ENCODE measurements at places on chromosomes 4 and X. TPM values are rescaled to one million over a fixed set of nuclear protein-coding genes. Genes with fewer than 3 reads are reported as not detected.

- DNase-seq: no peak
Measured at GRCh38 chrX:105725228-105725627, 97.1 kb upstream of the NRK start.

- no peak for DNase-seq
Measured at GRCh38 chr4:185600801-185601434, 65.6 kb upstream of the PDLIM3 start.

DNA sequence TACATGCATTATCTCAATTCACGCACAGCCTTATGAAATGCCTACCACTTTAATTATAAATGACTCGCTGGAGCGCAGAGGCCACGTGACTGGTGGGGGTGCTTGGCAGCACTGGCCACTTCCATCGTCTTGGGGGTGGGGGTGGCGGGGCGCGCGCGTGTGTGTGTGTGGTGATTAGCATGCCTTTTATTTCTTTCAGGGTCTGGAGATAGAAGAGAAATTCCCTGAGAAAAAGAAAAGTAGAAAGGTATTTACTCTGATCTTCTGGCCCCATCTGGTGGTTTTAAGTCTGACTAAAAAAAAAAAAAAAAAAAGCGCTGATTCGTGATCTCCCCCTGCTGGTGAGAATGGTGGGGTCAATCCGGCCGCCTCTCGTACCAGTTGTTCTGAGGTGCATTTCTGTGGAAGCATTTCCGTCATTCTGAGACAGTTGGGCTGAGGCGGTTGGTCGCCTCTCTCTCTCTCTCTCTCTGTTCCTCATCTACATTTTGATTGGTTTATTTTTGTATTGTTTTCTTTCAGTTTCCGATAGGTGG, at the start of gene CCNB3:
Gene CCNB3 (plus strand): TSS at position 402 of the 536 bp plus-strand sequence. CDS start 80,399 bp downstream, outside the sequence.
- DNase-seq: peak; percentile 81

GRCh38 chr4:153655928-153656327, 28.2 kb upstream of the TLR2 start:
- no peak for DNase-seq

DNA sequence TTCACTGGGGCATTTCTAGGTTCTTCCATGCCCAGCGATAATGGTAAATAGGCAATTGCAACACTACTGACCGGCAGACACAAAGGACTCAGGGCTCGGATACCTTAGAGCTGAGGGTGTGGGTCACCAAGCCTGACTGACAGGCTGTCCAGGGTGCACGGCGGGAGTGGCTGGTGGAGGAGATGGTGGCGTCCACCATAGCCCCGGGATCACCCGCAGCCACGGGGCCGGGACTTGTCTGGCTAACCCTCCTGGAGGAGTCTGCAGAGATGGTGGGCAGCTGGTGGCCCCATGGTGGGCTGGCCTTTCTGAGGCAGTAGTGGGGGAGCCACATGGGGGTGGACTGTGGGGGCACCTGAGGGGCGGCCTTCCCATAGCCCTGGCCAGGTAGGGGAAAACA, 11.7 kb upstream of the ABLIM2 start:
- no peak for DNase-seq

DNA sequence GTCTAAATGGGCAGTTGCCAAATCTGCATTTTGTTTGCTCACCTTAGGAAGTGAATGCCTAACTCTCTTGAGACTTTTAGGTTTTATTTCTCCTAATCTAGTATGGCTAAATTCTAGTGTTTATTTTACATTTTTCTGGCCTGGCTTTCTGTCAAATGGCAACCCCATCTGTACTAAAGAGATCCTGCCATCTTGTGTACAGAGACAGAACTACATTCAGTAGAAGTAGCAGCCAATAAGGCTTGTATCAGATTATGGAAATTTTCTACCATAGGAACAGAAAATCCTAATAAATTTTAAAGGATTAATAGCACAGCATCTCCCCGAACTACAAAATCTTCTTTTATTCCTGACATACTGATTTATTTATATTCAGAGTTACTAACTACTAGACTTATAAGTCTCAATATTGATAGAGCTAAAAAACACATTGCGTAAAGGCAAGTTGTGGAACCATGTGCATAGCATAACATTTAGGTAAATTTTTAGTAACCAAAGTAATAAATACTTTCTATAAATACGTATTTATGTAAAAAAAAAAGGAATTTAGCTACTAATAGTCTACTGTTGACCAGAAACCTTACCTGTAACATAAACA, 45.5 kb downstream of the TMEM144 start:
- DNase-seq: no peak

- no peak for DNase-seq
Measured at GRCh38 chr4:168485156-168485910, 5.0 kb upstream of the DDX60L start.

GRCh38 chr4:7094916-7095315, 27.1 kb upstream of the GRPEL1 start:
- DNase-seq: no peak

- no peak for DNase-seq
Measured at GRCh38 chr4:86129546-86129945, 230.3 kb downstream of the MAPK10 start.

DNA sequence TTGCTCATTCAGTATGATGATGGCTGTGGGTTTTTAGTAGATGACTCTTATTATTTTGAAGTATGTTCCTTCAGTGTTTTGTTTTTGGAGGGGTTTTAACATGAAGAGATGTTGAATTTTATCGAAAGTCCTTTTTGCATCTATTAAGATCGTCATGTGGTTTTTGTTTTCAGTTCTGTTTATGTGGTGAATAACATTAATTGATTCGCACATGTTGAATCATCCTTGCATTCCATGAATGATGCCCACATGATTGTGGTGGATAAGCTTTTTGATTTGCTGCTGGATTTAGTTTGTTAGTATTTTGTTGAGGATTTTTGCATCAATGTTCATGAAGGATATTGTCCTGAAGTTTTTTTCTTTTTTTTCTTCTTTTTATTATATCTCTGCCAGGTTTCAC, 347.4 kb upstream of the EPHA5 start:
- no peak for DNase-seq

DNA sequence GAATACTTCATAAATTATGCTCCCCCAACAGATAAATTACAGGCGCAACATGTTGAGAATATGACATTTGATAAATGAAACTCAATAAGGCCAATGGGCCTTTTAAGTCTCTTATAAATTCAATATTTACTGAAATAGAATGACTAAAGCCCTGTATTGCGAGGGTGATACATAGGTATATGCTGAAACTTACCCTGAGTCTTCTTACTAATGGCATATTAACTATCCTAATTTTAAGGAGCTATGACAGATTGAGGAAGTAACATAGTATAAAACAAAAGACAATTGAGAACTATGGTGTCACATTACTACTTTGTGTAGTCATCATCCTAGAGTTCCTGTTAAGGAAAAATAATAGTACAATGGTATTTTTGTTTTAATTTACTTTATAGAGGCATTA, 440.7 kb downstream of the IL15 start:
- DNase-seq: no peak

- DNase-seq: no peak
Measured at GRCh38 chr4:183142571-183143550, 43.8 kb downstream of the WWC2 start.

DNA sequence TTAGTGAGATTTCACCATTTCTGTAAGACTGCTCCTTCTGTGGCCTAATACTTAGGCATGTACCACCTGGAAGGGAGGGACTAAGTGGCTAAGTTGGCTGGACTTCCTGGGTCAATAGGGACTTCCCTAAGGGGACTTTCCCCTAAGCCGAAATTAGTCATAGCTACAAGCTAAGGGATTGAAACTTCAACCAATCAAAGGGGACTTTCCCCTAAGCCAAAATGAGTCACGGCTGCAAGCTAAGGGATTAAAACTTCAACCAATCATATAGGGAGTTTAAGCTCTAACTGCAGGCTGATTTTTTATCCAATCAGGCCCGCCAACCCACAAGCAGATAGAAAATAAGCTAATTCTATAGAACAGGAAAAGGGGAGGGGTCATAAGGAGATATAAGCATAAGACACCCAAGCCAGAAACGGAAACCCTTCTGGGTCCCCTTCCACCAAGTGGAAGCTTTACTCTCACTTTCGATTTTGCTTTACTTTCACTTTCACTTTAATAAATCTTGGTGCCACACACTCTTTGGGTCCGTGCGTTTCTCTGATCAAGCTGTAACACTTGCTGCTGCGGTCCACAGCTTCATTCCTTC, 382.8 kb downstream of the KLHL4 start:
- DNase-seq: peak; percentile 21

DNA sequence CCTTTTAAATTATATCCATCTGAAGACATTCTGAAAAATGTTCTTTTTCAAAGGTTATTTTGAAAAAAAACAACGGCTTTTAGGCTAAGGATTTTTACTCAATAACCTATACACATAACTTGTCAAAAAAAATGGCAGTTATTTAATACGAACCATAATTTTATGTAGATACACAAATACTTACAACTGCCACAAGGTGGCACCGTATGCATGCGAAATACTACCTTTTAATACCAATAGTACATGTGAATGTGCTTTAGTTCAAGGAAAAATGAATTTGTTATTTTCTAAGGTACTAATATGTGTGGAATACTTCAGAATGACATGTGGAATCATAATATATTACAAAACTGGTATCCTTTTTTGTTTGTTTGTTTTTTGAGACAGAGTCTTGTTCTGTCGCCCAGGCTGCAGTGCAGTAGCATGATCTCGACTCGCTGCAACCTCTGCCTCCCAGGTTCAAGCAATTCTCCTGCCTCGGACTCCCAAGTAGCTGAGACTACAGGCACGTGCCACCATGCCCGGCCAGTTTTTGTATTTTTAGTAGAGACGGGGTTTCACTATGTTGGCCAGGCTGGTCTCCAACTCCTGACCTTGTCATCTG, 4.6 kb upstream of the MAD2L1 start:
- peak; percentile 72 for DNase-seq

DNA sequence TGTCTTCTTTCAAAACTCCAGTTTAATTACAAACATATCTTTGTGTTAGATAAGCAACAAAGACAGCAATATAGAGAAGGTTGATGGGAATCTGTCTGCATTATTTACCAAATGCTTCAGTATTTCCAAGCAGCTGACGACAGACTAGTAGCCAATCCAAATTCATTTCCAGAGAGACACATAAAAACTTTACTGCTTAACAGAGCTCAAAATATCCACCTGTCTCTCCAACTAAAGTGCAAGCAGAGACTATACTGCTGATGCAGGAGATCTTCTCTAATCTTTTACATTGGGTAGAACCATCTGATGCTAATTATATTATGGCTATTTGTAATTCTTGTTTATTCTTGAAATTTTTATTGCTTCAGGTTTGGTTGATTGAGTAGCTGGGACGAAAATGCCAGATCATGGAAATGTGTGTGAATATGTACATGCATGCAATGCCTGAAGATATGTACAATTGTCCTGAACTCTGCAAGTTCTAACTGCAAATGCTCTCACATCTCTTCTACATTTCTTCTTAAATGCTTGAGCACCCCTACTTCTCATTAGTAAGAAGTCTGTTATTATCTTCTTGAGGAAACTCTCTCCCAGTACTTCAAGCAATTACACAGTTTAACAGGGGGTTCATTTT, 200.0 kb downstream of the PDHA2 start:
- no peak for DNase-seq

GRCh38 chr4:17526695-17527477, 11.9 kb downstream of the CLRN2 start:
- no peak for DNase-seq

- DNase-seq: no peak
Measured at GRCh38 chr4:127698789-127699200, 31.4 kb upstream of the SLC25A31 start.

- peak; percentile 52 for DNase-seq
Measured at GRCh38 chrX:15242899-15243555, 26.9 kb downstream of the ASB9 start.

DNA sequence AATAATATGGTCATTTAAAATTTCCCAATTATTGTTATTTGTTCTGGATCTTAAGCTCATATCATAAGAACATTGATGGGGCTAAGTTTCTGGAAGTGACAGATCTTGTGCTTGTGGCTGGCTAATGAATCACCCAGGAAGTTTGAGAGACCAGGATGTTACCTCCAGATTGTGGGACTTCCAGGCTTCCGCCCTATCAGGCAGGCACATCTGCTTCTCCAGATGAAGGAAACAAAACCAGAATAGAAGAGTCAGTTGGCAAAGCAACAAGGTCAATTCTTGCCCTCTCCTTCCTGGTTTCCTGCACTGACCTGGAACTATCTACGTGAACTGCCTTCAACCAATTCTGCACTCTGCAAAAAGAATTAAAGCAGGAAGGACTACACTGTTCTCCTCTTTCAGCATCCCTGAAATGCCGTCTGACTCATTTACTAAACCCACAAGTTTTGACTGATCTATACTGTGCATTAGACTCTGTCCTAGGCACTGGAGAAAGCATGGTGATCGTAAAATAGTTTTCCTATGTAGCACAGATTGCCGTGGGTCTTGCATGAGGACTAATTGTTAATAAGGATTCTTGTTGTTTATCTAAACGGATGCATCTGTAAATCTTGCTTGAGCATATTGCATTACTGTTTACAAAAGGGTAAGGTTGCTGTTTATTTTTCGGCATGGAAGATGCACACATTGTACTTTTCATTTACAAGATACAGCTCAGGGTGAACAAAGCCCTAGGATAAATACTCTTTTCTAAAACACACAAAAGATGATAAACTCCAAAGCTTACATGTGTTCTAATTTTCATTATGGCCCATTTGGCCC, 74.6 kb downstream of the AMELX start:
- DNase-seq: no peak

DNA sequence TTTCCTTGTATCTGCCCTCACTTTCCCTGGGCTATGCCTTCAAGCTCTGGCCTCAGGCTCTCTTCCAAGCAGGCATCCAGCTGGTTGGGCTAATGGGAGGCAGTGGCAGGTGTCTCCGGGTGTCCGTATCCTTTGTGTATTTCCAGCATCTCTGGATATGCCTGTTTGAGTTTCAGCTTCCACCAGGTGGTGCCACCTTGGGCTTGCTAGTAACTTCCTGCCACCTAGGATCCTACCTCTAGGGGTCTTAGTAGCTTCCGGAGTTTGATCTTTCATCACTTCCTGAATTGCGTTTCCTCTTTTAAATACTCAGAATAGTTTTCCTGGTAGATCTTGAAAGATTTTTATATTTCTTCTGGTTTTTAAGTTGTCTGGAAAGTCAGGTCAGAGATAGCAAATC, 23.2 kb upstream of the ANOS1 start:
- DNase-seq: no peak

Gene PPEF1
- total RNA-seq: 0.30 TPM

Gene BTC
- not detected for total RNA-seq

Gene TEX11
- not detected for total RNA-seq

Gene ADRA2C
- not detected for total RNA-seq

Gene XAGE1A
- not detected for total RNA-seq

Gene GLUD2
- 0.91 TPM for total RNA-seq

Gene UNC5C
- total RNA-seq: 0.07 TPM

Gene NONO
- total RNA-seq: 508 TPM

Gene CCNG2
- 28.6 TPM for total RNA-seq

Gene MAOB
- total RNA-seq: 0.09 TPM

Gene IRAK1
- total RNA-seq: 84.3 TPM

Gene GPR50
- not detected for total RNA-seq

Gene VCX2
- total RNA-seq: not detected

Gene SYAP1
- total RNA-seq: 31.4 TPM

Gene LYAR
- total RNA-seq: 65.6 TPM

Gene GPC4
- not detected for total RNA-seq

Gene DACH2
- total RNA-seq: not detected
